ENCODE measurements at places on chromosomes 3 and 15.
A peak's percentile ranks its signal among the peaks of the same experiment; 100 is the strongest.

DNA sequence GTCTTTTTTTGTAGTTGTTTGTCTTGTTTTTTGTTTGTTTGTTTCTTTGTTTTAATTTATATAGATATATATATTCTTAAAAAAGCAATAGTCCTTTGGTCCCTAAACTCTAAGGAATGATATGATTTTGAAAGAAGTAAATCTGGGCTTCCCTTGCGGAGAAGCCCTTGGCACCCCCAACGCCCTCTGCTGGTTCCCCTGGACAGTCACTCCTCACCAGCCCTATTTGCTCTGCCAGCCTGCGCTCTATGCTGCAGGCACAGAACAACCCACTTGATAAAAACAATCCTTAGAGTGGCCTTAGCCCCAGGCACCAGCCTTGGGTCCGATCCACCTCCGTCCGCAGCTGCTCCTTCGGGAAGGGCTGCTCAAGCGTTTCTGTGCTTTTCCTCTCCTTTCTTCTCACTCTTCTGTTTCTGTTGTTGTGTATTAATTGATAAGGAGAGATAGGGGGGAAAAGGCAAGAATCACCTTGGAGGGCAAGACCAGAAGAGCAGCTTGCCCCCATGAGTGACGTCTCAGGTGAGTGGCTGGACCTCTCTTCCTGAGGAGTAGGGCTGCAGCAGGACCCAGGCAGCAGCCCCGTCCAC, 13.7 kb upstream of the PARP6 start:
- DNase-seq = peak; percentile 93

DNA sequence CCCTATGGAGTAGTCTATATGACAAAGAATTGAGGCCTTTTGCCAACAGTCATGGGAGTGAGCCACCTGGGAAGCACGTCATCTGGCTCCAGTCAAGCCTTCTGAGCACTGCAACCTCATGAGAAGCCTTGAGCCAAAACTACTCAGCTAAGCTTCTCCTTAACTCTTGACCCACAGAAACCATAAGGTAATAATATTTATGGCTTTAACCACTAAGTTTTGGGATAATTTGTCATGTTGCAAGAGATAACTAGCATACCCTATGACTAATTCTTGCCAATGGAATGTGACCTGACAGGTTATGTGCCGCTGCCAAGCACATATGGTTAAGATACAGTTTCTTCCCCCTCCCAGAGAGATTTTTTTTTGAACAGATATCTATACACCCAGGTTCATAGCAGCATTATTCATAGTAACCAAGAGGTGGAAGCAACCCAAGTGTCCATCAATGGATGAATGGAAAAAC, 11.8 kb upstream of the SLC6A11 start:
- no peak for DNase-seq

GRCh38 chr3:13976469-13976868, 96.6 kb upstream of the WNT7A start:
- DNase-seq = no peak

DNA sequence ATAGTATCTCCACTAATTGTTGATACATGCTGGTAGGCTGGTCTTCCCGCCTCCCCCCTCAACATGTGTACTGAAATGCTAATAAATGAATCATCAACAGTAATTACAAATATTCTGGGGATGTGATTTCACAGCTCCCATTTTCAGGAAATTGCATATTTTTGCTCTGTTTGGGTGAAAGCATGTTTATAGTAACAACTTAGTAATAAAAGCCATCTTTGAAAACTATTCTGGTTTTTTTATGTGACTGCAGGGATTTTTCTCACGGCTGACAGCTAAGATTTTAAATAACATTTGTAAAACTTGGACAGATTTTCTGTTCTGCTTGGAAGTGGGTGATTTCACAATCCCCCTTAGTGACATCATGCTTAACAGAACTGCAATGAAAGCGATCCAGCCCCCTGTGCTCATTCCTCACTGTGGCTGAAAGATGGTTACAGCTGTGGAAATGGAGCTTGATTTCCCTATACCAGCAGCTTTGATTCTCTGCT, 25.6 kb upstream of the FAM174B start:
- DNase-seq = no peak

- DNase-seq = no peak
Observed at GRCh38 chr3:175486255-175486654, 627.1 kb downstream of the NAALADL2 start.

- no peak for DNase-seq
Observed at GRCh38 chr3:100941041-100941440, 52.2 kb downstream of the ABI3BP start.

- DNase-seq = peak; percentile 91
Observed at GRCh38 chr3:148697306-148698189, at the start of gene AGTR1. AGTR1 (plus strand) TSS chr3:148697903; CDS start chr3:148741036, 43,133 bp downstream.

GRCh38 chr3:12722226-12722625, 36.8 kb downstream of the TMEM40 start:
- no peak for DNase-seq

Measured in osteoblast (primary cell).